ENCODE measurements at places on chromosomes 16 and 17.
A peak's percentile ranks its signal among the peaks of the same experiment; 100 is the strongest.

DNA sequence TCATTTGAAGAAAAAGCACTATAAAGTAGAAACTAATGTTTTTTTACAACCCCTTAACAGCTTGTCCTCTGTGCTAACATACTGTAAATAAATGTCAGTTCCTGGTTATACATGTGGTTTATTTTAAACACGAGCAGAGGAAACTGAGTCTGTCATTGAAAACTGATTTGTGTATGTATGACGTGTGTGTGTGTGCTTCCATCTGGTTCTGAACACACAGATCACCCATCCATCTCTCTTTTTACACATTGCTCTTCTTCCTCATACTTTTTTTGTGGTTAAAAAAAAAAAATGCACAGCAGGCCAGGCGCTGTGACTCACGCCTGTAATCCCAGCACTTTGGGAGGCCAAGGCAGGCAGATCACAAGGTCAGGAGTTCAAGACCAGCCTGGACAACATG, 49.5 kb downstream of the ZNF423 start:
- DNase-seq: no peak

DNA sequence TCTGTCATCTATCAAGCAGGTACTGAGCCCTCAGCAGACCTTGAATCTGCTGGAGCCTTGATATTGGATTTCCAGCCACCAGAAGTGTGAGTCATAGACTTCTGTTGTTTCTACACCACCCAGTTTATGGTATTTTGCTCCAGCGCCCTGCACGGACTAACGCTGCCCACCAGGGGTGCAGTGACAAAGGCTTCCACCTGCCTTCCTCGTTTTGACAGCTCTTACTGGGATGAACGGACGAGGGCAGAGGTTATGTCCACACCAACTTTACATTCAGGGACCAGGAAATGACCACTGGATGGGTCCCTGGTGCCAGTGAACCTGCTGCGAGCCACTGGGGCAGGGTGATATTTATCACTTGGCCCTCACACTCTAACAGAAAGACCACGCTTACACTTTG, 66.6 kb upstream of the CBX4 start:
- peak; percentile 26 for DNase-seq

- no peak for DNase-seq
Observed at GRCh38 chr17:14840616-14841231, 424.4 kb downstream of the PMP22 start.

GRCh38 chr17:82592767-82593589, 55.3 kb downstream of the WDR45B start:
- DNase-seq: peak; percentile 51

- no peak for DNase-seq
Observed at GRCh38 chr17:57588086-57588485, 157.0 kb downstream of the CCDC182 start.

DNA sequence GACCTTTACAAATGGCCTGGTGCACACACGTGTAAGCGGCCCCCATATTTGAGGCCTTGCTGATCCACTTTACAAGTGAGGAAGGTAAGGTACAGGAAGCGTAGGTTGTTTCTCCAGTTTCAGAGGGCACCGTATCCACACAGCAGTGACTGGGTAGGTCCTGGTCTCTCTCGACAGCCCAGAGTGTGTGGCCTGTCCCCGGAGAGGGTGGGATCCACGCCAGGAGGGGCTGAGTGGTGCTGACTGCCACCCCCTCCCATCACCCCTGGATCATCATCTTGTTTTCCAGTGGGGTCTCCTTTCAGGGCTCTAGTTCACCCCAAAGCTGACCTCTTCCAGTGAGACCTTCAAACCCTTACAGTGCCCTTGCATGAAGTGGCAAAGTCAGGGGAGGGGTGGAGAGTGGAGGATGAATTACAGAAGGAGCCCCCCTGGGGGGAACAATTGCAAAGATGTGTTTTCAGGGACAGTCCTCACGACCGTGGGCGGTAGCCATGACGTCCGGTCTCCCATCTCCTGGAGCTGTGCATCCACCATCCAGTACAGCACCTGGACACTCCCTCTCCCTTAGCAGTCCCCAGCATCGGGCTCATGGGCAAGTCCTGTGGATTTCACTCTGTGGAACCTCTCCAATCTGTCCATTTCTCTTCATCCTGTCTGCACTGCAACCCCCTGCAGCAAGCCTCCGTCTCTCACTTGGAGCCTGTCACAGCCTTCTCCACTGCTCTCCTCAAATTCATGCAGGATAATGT, 4.5 kb upstream of the BANP start:
- no peak for DNase-seq

- DNase-seq: no peak
Observed at GRCh38 chr16:56708525-56709442, 21.1 kb upstream of the NUP93 start.

DNA sequence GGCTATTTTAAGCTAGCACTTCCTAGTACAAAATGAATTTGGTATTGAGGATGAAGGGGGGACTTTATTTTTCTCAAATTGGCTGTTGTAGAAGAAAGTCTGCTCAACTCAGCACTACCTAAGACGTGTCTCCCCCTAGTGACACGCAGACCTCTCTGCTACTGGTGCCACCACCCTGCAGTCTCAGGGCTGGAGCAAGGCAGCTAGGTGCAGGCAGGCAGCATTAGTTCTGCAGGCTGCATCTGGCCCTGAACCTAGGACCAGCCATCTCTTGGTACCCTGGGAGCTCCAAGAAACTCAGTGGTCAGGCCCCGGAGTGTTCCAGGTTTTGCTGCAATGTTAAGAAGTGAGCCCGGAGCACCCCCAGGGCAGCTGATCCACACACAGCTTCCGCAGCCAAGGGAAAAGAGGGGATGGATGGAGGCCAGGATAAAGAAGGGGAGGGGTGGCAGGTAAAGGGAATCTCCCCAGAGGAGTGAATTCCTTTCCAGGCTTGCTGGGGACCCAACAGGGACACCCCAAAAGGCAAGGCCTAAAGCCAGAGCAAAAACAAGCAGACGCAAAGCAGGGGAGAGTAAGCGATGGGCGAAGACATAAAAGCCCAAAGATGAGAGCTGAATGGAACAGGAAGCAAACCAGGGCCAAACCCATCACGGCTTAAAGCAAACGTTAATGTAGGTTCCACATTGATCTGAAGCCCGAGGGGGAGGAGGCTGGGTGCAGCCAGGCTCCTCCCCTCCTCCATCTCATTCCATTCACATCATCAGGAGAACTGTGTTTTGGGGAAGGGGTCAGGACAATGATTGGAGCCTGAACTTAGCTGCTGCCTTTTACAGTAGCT, 200.5 kb downstream of the ZFHX3 start:
- peak; percentile 55 for DNase-seq

- no peak for DNase-seq
Observed at GRCh38 chr16:4411684-4412083, 4.7 kb downstream of the CORO7 start.

DNA sequence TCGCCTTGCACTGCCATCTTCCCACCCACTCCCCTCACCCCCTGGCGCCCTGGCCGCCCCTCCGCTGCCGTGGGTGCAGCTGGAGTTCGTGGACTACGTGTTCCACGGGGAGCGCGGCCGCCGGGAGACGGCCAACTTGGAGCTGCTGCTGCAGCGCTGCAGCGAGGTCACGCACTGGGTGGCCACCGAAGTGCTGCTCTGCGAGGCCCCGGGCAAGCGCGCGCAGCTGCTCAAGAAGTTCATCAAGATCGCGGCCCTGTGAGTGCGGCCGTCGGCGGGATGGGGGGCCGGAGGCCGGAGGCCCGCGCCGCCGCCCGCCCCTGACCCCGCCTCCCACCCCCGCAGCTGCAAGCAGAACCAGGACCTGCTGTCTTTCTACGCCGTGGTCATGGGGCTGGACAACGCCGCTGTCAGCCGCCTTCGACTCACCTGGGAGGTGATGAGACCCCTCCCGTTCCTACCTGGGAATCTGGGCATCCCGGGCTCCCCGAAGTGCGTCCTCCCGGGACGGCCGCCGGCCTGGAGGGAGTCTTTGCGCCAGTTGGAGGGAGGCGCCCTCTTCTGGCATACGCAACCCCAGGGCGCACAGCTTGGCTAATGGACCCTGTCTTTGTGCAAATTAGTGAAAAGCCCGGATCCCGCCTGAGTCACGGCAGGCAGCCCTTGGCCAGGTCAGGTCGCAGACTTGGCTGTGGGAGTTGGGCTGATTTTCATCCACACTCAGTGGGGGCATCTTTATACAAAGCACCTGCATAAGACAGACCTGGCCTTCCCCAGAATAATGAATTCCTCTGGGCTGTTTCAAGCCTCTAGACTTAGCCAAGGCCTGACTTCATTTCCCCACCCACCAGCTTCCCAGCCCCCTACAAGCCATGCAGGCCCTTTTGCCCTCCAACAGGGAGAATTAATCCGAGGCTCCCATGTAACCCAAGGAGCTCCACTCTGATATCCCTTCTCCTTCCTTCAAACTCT, 14.3 kb downstream of the RAPGEFL1 start:
- peak; percentile 84 for DNase-seq

- peak; percentile 36 for DNase-seq
Observed at GRCh38 chr16:83574388-83574787, 233.4 kb upstream of the HSBP1 start.

GRCh38 chr17:59093702-59094231, 12.9 kb downstream of the TRIM37 start:
- DNase-seq: no peak

- no peak for DNase-seq
Observed at GRCh38 chr17:58534901-58535421, 20.5 kb upstream of the MTMR4 start.

All from WTC11 (cell line).